ENCODE measurements at places on chromosomes 6 and 20. TPM values are rescaled to one million over a fixed set of nuclear protein-coding genes. Genes with fewer than 3 reads are reported as not detected.
A peak's percentile ranks its signal among the peaks of the same experiment; 100 is the strongest.

C6orf58 gene
- total RNA-seq: not detected

- peaks cover 7% of the 10 kb centered on the region for H3K27me3 ChIP-seq
- peaks cover 5% of the 10 kb centered on the region for H3K36me3 ChIP-seq
- no peak overlapping the region for H3K27ac ChIP-seq
- peaks cover 3% of the 10 kb centered on the region for H3K4me1 ChIP-seq
Measured at GRCh38 chr6:170042596-170043118, 248.2 kb downstream of the DLL1 start.

DNA sequence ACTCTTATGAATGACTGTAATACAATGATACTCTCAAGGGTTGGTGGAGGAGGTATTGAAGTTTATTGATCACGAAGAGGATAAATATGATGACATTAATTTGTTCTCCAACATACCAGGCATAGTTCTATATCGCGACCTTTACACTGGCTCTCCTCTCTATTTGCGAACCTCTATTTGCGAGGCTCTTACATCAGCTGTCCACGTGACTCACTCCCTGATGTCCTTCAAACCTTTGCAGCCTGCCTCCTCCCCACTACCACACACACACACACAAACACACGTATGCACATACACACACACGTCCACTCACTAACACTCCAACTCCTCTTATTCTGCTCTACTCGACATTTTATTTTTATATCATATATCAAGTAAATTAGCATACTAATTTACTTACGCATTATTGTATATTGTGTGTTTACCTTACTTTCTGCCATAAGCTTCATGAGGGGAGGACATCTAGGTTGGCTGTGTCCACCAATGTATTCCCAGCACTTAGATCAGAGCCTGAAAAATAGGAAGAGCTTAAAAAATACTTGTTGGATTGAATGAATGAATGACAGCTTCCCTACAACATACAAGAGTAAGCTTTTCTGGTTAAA lies 53.3 kb upstream of the TNFRSF21 start:
- no peaks in the 10 kb centered on the region for H3K27me3 ChIP-seq
- H3K36me3 ChIP-seq: no peaks in the 10 kb centered on the region
- DNase-seq: no peak
- H3K27ac ChIP-seq: no peak overlapping the region
- no peak overlapping the region for H3K4me3 ChIP-seq
- H3K4me1 ChIP-seq: no peaks in the 10 kb centered on the region

GRCh38 chr6:168368936-168369335 lies 49.4 kb upstream of the DACT2 start:
- H3K4me3 ChIP-seq: no peak overlapping the region
- peaks cover 15% of the 10 kb centered on the region for H3K36me3 ChIP-seq

DNA sequence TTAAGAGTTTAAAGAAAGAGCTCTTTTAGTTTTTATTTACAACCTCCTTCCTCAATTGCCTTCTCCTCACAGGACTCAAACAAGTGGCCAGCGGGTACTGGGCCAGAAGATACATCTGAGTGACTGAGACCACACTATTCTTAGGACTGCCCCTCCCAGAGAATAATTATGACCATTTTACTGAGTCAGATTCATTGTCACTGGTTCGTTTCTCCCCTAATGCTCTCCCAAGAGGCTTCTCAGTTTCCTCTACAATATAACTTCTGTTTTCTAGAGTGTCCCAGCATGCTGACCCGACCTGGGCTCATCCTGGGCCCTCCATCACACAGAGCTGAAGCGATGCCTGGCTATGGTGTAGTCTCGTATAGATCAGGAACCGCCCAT lies 279.9 kb downstream of the CD83 start:
- no peak overlapping the region for H3K27ac ChIP-seq
- peaks cover 2% of the 10 kb centered on the region for H3K27me3 ChIP-seq
- H3K4me1 ChIP-seq: peaks cover 26% of the 10 kb centered on the region
- DNase-seq: no peak

GRCh38 chr6:121767211-121767610 lies 331.8 kb downstream of the GJA1 start:
- H3K36me3 ChIP-seq: no peaks in the 10 kb centered on the region
- no peak overlapping the region for H3K4me3 ChIP-seq
- H3K4me1 ChIP-seq: no peaks in the 10 kb centered on the region
- H3K27me3 ChIP-seq: no peaks in the 10 kb centered on the region

DNA sequence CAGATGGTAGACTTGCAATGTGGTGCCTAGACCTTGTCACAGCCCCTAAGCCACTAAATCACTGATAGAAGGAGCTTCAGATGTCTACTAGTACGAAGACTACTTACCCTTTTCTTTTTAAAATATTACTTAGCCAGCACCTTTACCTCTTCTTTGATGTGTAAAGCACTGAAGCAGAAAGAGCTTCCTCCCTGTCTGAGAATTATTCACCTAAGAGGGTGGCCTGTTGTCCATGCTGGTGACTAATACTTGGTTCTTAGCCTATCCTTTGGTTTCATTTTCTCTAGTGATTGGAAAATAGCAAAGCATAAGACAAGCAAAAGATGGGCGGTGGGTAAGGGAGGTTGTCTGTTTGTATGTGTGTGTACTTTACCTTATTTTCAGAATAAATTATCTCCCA lies 794.6 kb downstream of the TFAP2A start:
- no peak for DNase-seq
- H3K4me3 ChIP-seq: no peak overlapping the region
- no peaks in the 10 kb centered on the region for H3K4me1 ChIP-seq
- H3K27ac ChIP-seq: no peak overlapping the region
- no peaks in the 10 kb centered on the region for H3K27me3 ChIP-seq

DNA sequence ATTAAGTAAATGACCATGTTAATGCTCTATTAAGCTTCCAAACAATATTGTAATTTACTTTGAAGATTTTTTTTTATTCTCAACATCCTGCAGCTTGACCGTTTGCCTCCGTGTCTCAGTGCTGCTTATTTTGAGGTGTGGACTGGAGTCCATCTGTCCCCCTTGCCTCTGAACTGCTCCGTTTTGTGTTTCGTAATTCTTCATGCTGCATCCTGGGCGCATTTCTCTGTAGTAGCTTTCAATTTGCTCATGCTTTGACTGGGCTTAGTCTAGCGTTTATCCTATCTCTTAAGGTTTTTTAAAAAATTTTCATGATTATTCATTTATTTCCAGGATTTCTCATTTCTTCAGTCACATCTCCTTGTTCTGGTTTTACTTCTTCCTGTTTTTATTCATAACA lies 37.8 kb downstream of the PTPN1 start:
- H3K27ac ChIP-seq: no peak overlapping the region
- no peak overlapping the region for H3K4me3 ChIP-seq
- H3K36me3 ChIP-seq: no peaks in the 10 kb centered on the region
- H3K27me3 ChIP-seq: no peaks in the 10 kb centered on the region

DNA sequence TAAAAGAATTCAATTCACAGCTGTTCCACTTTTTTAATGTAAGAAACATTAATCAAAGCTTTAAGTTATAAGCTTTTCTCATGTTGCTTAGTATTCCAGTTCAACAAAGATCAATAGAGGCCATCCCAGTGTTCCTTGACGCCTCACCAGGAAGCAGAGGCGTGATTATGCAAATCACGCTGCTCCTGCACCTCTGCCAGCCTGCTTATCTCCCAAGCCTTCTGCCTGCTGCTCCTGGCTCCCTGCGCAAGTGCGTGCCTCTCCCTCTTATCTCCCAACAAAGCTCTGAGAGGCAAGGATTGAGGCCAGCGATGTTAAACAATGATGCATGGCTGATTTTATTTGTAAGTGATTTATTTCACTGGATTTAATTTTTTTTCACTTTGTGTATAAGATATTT lies 42.8 kb downstream of the INSM1 start:
- DNase-seq: peak; percentile 74
- H3K36me3 ChIP-seq: no peaks in the 10 kb centered on the region
- peaks cover 10% of the 10 kb centered on the region for H3K27me3 ChIP-seq
- peaks cover 89% of the 10 kb centered on the region for H3K4me1 ChIP-seq
- peak overlapping the region; percentile 85 for H3K4me3 ChIP-seq

DNA sequence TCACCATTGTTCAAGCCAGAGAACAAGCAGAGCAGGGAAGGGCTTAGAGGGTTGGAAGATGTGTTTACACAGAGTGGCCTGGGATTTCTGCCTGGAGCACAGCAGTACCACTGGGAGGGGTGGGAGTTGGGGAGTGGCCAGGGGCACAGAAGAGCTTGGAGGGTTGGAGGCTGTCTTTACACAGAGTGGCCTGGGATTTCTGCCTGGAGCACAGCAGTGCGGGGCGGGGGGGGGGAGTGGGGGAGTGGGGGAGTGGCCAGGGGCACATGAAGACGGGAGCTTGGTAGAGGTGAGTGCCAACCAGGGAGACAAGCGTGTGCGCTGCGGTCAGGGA lies 50.9 kb downstream of the WDR27 start:
- no peak for DNase-seq
- H3K27ac ChIP-seq: no peak overlapping the region
- peaks cover 3% of the 10 kb centered on the region for H3K4me1 ChIP-seq
- peaks cover 7% of the 10 kb centered on the region for H3K36me3 ChIP-seq
- no peak overlapping the region for H3K4me3 ChIP-seq
- H3K27me3 ChIP-seq: peaks cover 12% of the 10 kb centered on the region

DNA sequence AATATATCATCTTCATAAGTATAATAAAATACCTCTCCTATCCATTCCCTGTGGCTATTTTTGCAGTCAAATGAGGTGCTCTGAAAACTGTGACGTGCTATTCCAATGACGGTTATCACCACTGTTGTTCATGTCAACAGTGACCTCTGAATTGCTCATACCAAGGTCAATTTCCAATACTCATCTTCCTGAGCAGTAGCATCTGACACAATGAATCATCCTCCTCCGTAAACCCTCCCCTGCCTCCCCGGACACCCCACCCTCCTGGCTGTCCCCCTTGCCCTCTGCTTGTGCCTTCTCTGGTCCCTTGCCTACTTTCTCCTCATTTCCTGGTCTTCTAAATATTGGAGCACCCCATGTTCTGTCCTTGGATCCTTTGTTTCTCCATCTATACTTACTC lies 77.7 kb upstream of the SLC22A23 start:
- no peak overlapping the region for H3K27ac ChIP-seq
- no peak for DNase-seq
- peaks cover 2% of the 10 kb centered on the region for H3K27me3 ChIP-seq

- H3K4me1 ChIP-seq: no peaks in the 10 kb centered on the region
- no peaks in the 10 kb centered on the region for H3K36me3 ChIP-seq
- H3K27me3 ChIP-seq: no peaks in the 10 kb centered on the region
- H3K4me3 ChIP-seq: no peak overlapping the region
- no peak for DNase-seq
Measured at GRCh38 chr6:53673162-53673727, 7.7 kb upstream of the KLHL31 start.

DNA sequence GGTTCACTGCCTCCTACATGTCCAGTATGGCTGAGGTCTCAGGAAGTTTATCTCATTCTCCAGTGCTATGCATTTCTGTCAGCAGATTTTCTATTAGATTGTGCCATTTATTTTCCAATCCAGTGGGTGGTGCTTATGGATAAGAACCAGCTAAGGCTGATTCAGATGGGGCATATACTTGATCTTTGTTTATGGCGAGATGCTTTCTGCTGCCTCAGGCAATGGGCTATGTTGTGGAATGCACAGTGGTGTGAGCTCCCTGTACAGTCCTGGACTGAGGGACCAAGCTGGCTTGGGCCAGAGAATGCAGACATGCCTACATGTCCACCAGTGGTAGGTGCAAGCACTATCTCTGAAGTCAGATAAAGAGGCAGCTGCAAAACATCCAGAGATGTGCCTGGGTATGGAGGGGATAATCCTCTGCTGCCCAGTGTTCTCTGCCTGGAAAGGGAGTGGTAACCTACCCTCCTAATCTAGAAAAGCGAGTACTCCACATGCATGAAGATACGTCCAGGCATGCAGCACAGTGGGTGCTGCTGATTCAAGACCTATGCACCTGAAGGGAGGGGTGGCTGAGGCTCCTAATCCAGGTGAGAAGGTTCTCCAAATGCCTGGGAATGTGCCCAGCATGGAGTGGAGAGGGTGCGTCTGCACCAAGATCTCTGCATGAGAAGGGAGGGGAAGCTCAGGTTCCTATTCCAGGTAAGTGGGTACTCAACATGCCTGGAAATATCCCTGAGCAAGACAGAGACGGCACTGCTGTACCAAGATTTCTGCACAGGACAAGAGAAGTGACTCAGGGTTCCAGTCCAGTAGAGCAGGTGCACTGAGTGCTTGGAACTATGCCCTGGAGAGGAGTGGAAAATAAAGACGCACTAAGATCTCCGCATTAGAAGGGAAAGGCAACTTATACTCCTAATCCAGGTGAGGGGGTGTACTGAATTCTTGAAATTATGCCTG lies 9.4 kb downstream of the CST4 start:
- H3K27me3 ChIP-seq: no peaks in the 10 kb centered on the region
- H3K4me3 ChIP-seq: no peak overlapping the region
- H3K27ac ChIP-seq: no peak overlapping the region
- no peaks in the 10 kb centered on the region for H3K36me3 ChIP-seq
- no peak for DNase-seq

- H3K36me3 ChIP-seq: no peaks in the 10 kb centered on the region
- H3K4me1 ChIP-seq: peaks cover 3% of the 10 kb centered on the region
- H3K4me3 ChIP-seq: no peak overlapping the region
- no peak overlapping the region for H3K27ac ChIP-seq
Measured at GRCh38 chr6:143187238-143187923, 126.7 kb downstream of the AIG1 start.

- no peak overlapping the region for H3K4me3 ChIP-seq
- H3K27me3 ChIP-seq: peaks cover 6% of the 10 kb centered on the region
- no peaks in the 10 kb centered on the region for H3K4me1 ChIP-seq
Measured at GRCh38 chr20:51386586-51386985, 155.9 kb downstream of the NFATC2 start.

- no peak for DNase-seq
- peaks cover 2% of the 10 kb centered on the region for H3K27me3 ChIP-seq
- no peaks in the 10 kb centered on the region for H3K36me3 ChIP-seq
- no peaks in the 10 kb centered on the region for H3K4me1 ChIP-seq
Measured at GRCh38 chr20:55678126-55678525, 327.2 kb downstream of the CBLN4 start.

- peak; percentile 99 for DNase-seq
- H3K4me1 ChIP-seq: peaks cover 24% of the 10 kb centered on the region
- peak overlapping the region; percentile 94 for H3K4me3 ChIP-seq
- H3K36me3 ChIP-seq: peaks cover 13% of the 10 kb centered on the region
- peak overlapping the region; percentile 98 for H3K27ac ChIP-seq
Measured at GRCh38 chr20:31547017-31547675, 32.9 kb downstream of the HM13 start.

DNA sequence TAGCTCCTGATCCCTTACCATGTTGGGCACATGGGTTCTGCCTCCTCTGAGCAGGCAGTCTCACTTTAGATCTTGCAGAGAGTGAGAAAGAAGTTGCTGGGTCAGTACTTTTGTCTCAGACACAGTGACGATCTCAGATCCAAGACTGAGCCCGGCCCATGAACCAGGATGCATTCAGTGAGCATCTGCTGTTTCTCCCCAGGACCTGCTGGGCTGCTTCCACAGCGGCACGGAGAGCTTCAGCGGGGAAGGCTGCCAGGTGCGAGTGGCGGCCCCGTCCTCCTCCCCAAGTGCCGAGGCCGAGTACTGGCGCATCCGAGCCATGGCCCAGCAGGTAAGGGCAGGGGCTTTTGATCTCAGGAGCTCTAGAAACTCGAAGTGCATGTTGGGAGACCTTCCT lies 53.9 kb upstream of the SMIM28 start:
- H3K4me1 ChIP-seq: no peaks in the 10 kb centered on the region
- no peak for DNase-seq
- H3K27ac ChIP-seq: no peak overlapping the region
- H3K27me3 ChIP-seq: no peaks in the 10 kb centered on the region
- no peak overlapping the region for H3K4me3 ChIP-seq

Measured in glutamatergic neuron (in vitro differentiated cells).